Activated T-cell treated with anti-CD3 and anti-CD28 coated beads for 1 hour (primary cell): ENCODE measurements at places on chromosomes 7 and 10.

- no peak for DNase-seq
Measured at GRCh38 chr10:7794251-7795026, 6.5 kb downstream of the ATP5F1C start.

DNA sequence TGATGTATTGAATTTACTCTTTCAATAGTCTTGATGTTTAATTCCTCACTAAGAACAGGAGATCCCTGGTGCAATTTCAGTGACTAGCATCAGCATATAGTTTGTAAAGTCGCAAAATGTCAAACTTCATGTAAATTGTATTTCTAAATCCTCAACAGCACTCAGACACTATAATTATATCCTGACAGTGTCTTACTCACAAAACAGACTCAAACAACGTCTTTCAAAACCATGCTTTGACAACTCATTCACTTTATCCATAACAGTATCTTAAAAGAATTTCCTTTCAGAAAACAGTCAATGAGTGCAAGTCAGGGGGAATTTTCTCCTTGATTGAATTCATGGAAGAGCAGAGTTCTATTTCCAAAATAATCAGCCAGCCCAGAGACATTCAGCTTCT, 20.8 kb downstream of the BAMBI start:
- DNase-seq = no peak

GRCh38 chr10:12588091-12588860, 238.9 kb downstream of the CAMK1D start:
- no peak for DNase-seq

DNA sequence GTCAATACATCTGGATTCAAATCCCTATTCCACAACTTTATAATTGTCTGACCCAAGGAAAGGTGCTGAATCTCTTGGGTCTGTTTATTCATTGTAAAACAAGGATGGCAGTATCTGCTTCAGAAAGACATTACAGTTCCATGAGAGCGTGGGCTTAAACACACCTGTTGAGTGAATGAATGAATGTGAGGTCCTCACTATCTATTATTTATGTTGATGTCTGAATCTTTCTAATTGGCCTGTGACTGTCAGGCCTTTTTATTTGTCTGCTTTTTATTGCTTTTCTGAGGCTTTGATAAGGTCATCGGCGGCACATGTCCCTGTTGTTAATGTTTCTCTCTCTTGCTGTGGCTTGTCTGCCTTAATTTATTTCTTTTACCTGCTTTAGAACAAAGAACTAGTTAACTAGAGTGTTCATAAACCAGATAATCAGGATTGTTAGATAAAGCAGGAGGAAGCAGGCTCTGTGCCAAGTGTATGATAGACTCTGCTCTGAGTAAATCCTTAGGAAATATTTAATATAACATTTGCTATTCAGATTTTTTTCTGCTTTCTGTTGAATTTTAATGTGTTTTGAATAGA, 42.3 kb upstream of the CYCS start:
- no peak for DNase-seq

DNA sequence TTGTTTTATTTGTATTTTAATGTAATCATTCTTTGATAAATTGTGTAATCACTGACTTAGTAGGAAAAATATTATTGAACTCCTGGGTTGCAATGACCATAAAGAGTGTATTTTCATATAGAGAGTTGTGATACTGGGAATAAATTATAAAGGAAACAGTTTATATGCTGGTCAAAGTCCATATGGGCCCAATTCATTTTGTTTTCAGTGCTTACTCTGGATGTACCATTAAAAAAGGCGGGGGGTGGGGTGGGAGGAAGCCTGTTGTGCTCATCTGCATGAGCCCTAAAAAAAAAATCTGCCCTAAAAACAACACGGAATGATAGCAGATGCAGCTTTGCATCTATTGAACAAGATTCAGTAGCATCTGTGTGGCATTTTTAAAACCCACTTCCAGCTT, 114.2 kb downstream of the BTRC start:
- no peak for DNase-seq

- DNase-seq = no peak
Measured at GRCh38 chr7:143426479-143427142, 16.6 kb upstream of the TAS2R60 start.

GRCh38 chr10:74924251-74924963, 98.0 kb downstream of the KAT6B start:
- no peak for DNase-seq

DNA sequence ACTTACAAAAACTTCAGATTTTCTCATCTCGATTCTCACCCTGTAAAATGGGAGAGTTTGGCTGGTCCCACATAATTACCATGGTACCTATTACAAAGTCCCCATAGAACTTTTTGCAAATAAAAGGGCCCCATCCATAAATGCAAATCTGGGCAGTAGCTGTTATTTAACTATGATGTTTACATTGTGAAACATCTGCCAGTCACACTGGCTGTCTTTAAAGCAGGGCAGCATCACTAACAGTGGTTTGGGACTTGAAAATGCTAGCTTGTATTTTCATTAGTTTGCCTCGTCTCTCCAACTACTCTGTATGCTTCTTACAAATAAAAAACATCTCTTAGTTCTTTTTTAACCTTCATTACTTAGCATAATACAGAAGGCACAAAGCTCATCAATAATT, 240.7 kb downstream of the FZD1 start:
- DNase-seq = no peak

DNA sequence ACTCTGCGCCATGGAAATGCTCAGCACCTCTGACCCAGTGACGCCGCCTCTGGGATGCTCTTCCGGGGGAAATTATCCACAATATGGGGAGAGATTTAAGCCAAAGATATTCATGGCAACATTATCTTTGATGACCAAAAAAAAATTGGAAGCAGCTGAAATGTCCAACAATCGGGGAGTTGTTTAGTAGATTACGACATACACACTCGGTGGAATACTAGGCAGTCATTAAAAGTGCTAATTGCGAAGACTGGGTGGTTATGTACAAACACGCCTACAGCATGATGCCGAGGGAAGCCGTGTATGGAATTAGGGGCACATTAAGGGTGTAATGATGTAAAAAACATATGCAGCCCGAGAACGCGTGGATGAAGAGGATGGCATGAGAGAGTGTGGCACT, 75.2 kb downstream of the UNCX start:
- DNase-seq = no peak

- DNase-seq = no peak
Measured at GRCh38 chr7:3187444-3188040, 113.5 kb upstream of the SDK1 start.

DNA sequence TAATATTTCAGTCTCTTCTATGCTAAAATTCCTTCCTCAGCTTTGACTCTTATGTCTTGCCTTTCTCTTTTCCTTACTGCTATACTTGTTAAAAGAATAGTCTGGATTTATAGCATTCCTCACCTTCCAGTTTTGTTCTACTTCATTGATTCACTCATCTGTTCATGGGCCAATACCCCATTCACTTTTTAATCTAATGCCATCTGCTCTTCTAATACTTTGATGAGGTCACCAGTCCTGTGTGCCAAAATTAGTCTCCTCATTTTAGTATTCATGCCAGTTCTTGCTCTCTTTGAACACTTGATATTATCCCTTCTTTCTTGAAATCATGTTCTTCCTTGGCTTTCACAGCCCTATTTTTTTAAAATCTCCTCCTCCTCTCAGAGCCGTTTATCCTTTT, 19.3 kb downstream of the STK17A start:
- no peak for DNase-seq

- no peak for DNase-seq
Measured at GRCh38 chr10:126895214-126895781, 9.9 kb upstream of the DOCK1 start.

DNA sequence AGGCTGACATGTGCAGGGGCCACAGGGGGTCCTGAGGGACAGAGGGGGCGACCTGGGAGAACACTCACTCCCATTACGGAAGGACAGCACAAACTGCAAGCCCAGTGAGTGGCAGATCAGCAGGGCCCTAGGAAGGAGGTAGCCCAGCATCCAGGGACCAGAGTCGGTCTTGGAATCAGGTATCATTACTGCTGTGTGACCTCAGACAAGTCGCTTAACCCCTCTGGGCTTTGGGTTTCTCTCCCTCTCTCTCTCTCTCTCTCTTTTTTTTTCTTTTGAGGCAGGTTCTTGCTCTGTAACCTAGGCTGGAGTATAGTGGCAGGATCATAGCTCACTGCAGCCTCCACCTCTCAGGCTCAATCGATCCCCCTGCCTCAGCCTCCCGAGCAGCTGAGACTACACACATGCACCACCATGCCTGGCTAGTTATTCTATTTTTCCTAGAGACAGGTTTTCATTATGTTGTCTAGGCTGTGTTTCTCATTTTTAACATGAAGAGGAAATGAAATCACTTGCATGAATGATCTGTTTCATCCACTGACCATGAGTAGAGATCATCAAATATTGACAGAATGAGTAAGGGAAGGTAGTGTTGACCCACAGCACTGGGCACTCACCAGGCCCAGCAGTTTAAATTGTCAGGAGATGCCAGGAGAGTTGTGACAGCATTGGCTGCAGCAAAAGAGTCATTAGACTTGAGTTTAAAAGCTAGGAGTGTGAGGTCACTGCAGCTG, 49.4 kb downstream of the BUB3 start:
- no peak for DNase-seq

GRCh38 chr7:6273380-6273837, 985 bp upstream of the CYTH3 start:
- no peak for DNase-seq

GRCh38 chr10:31219306-31219705, 99.7 kb upstream of the ZEB1 start:
- DNase-seq = no peak

DNA sequence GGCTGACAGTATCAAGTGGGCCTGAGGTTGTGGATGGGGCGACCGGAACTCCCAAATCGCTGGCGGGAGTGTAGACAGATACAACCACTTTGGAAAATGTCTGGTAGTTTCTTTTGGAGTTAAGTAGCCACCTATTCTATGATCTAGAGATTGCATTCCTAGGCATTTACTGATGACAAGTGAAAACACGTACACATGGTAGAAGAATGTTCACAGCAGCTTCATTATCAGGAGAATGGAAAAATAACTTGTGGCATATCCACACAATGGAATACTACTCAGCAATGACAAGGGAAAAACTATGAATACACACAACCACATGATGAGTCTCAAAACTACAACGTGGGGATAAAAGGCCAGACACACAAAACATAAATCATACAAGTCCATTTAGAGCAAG, 146.0 kb downstream of the MYOF start:
- no peak for DNase-seq

DNA sequence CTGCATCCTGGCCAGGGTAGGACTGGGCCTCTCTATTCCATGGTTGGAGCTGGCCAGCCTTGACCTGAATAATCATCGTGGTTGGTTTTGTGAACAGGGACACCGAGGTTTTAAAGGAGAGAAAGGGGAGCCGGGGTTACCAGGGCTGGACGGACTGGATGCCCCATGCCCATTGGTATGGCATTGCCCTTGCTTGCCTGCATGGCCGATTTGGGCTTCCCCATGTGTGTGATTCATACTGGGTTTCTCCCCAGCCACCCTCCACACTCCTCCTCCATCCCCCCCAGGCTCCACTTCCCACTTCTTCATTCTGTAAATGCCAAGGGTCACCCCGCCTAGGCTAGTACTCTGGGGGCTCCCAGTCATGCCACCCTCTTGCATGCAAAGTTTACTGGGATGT, 98.8 kb upstream of the MACROH2A2 start:
- no peak for DNase-seq

- no peak for DNase-seq
Measured at GRCh38 chr10:8211631-8212030, 157.1 kb downstream of the GATA3 start.

DNA sequence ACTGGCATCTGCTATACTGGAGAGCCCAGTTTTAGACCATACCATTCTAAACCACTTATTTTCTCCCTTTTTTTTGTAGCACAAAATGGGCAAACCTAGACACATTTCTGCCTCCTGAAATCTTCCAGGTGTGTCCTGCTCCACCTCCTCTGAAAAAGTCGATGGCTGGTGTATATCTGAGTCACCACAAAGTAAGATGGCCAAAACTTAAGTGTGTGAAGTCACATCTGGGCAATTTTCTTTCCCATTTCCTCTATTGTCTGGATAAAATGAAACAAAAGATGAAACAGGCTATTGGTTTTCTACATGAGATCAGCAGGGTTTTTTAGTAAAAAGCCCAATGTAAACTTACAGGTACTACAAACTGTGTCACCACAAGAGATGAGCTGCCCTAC, 65.5 kb downstream of the OSBPL3 start:
- no peak for DNase-seq

- no peak for DNase-seq
Measured at GRCh38 chr10:79176052-79176501, 107.3 kb downstream of the ZMIZ1 start.

DNA sequence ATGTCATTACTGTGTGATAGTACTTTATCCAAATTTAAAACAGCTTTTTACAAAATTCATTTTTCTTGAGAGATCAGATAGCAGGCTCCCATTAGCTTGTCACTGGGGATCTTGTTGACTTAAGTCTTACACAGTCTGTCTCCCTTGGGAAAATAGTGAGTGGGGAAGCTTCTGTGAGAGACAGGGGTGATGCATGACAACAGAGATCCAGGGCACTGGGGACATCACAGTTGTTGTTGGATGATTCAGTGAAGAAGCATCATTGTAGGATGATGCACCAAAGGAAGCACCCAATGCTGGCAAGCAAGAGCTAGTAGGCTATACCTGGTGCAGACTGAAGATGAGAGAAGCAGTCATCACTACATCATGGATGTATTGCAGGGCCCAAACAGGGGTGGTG, 284.7 kb downstream of the HDAC9 start:
- DNase-seq = no peak

GRCh38 chr7:159042581-159043101, 102.0 kb downstream of the VIPR2 start:
- no peak for DNase-seq

DNA sequence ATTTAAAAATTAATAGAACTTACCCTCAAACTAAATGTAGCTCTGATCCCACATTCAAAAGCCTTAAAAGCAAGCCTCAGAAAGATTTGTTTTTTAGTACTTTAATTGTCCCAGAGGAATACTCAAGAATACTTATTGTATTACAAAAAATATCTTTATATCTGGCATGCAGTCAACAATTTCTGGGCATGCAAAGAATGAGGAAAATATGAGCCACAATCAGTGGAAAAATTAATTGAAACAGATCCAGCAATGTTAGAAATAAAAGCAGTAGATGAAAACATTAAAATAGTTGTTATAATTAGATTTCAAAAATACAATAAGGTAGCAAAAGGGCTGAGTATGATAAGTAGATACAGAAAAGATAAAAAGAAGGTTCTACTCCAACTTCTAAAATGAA, 154.7 kb downstream of the PON1 start:
- DNase-seq = no peak

GRCh38 chr7:25288556-25289307, 60.4 kb upstream of the NPVF start:
- no peak for DNase-seq
